ENCODE measurements at places on chromosomes 4 and X.
A peak's percentile ranks its signal among the peaks of the same experiment; 100 is the strongest.

DNA sequence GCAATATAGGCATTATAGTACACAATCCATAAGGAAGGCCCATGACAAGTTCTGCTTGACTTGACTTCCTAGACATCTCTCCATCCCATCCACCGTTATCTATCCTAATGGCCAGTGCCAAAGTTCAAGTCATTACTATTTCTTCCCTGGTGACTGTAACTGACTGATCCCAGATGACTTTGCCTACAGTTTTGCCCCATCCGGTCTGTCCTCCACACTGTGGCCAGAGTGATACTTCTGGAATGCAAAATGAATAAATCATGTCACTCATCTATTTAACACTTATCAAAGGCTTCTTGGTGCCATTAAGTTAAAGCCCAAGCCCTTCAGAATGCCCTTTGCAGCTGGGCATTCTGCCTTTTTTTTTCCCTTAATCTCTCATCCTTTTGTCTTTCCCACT lies 130.8 kb downstream of the PPARGC1A start:
- DNase-seq: no peak

- no peak for DNase-seq
These were observed 41.6 kb upstream of the CXorf38 start for GRCh38 chrX:40688929-40689328.

- peak; percentile 48 for DNase-seq
These were observed 490.6 kb downstream of the IL15 start for GRCh38 chr4:142126890-142127497.

DNA sequence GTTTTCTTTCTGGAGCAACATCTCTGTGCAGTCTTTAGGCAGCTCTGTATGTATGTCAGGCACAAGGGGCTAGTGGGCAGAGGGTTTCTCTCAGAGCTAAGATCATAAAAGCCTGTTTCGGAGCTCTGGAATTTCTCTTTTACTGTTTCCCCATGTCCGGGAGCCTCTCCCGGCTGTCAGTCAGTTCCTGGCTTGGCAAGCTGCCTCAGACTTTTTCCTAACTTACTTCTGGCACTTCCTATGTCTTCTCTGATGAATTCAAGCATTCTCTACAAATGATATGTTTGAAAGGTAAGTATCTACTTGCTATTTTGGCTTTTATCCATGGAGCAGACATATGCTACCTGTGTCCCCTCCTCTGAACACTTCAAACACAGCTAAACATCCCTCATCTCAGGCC lies 129.3 kb upstream of the PGRMC2 start:
- no peak for DNase-seq

DNA sequence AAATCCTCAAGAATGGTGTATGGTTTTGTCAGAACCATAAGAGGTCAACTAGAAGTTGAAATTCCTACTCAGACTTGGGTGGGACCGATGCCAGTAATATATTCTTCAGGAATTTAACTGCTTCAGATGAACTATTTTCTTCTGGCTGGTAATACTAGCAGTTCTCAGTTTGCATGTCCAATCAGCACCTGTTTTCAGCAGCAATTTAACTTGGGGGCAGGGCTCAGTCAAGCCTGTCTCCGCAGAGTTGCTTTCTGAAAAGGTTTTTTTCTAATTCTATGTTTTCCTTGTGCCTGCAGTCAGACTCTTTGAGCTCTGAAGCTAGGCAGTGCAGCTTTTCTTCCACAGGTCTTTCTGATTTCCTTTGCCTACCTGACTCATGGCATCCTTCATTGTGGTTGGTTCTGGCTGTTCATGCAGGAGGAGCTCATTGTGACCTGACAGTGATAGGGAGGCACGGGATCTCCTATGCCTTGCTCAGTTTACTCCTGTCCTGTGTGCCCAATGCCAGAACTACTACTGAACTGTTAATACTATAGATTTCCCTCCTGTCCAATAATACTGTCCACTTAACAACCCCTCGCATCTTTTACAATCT lies 17.3 kb upstream of the FMR1 start:
- DNase-seq: no peak

- peak; percentile 75 for DNase-seq
These were observed 84.9 kb downstream of the SPCS3 start for GRCh38 chr4:176404621-176405020.

DNA sequence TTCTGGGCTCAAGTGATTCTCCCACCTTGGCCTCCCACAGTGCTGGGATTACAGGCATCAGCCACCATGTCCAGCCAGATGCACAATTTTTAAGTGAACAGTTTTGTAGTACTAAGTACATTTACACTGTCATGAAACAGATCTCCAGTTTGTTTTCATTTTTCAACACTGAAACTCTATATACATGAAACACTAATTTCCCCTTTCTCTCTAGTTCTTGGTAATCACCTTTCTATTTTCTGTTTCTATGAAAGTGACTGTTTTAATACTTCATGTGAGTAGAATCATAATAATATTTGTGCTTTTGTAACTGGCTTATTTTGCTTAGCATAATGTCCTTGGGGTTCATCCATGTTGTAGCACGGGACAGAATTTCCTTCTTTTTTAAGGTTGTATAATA lies 237.4 kb downstream of the CAMK2D start:
- DNase-seq: no peak

DNA sequence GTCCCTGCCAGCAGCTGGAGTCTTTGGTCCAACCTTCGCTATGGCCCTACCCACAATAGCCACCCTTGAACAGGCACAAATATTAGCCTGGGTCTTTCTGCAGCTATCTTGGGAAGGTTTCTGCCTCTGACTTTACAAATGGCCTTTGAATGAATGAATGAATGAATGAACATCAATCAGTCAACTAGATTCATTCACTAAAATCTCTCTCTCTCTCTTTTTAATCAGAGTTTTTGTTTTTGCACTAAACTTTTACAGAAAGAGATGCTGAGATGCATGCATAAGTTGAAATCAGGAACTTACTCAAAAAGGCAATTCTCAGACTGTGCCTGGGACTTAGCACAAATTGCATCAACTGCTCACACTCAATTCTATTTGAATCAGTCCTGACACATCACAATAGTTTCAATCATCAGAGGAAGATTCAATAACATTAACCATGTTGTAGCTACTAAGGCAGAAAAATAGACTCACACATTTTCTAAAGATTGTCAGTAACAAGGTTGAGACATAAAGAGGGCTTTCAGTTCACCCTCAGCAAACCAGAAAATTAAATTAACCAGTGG lies 55.0 kb downstream of the ANXA3 start:
- no peak for DNase-seq

GRCh38 chrX:154751203-154751668 lies 359 bp upstream of the GAB3 start:
- no peak for DNase-seq

DNA sequence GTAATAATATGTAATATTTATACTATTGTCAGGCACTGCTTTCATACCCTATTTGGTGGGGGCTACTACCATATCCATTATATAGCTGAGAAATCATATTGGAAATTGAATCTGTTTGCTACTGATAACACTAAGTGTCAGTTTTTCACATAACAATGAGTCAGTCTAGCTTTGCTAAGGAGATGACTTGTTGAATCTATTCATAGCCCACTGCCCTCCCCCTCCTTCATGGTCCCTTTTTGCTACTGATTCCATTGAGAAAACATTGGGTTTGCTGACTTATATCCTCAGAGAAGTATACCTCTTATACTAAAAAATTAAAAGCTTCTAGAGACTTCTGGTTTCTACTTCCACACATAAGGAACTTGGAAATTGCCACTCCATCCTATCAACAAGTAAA lies 1898.4 kb downstream of the STIM2 start:
- no peak for DNase-seq

All from HCEC 1CT (cell line).